ENCODE measurements at places on chromosomes 2 and 18.

DNA sequence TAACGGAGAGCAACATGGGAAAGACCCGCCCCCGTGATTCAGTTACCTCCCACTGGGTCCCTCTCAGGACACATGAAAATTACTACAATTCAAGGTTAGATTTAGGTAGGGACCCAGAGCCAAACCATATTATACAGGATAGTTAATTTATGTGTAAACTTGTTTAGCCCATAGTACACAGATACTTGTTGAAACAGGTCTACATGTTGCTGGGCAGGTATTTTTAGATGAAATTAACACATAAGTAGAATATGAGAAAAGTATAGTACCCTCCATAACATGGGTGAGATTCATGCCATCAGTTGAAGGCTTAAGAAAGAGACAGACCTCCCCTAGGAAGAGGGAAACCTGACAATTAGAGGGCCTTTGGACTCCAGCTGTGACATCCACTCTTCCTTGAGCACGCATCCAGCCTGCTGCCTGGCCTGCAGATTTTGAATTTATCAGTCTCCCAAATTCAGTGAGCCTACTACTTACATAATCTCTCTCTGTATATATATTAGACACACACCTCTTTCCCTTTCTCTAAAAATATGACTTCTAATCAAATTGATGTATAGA lies 463.5 kb upstream of the NETO1 start:
- DNase-seq = peak; percentile 77

- DNase-seq = peak; percentile 55
Measured at GRCh38 chr2:175111200-175111657, 56.8 kb downstream of the ATF2 start.

DNA sequence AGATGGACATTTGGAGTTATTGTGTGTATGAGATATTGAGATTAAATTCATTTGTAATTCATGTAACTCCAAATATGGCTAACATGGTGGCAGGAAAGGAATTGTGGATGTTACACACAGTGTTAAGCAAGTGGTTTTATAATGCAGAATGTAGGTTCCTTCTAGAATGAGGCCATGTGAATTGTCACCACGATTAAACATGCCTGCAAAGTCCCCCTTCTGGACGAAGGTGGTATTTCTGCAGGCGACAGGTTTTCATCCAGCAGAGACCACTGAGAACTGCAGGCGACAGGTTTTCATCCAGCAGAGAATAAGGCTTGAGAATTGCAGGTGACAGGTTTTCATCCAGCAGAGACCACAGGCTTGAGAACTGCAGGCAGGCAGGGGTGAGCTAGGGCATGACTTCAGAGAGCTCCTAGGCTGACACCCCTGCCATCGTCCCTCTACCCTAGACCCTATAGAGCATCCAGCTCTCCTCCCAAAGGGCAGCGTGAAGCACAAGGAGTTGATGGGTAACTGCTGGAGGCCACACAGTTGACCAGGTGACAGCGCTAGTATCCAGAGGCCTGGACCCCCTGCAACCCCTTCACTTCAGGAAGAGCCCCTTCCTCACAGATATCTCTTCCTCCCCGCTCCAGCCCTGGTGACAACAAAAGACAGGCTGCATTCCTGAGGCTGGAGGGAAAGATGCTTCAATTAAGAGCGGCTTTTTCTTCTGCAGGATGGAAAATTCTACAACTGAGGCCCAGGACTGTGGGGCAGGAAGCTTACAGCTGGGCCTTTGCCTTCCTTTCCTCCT lies 175.8 kb downstream of the LOXHD1 start:
- peak; percentile 79 for DNase-seq

- no peak for DNase-seq
Measured at GRCh38 chr2:235765181-235765820, 271.5 kb downstream of the AGAP1 start.

DNA sequence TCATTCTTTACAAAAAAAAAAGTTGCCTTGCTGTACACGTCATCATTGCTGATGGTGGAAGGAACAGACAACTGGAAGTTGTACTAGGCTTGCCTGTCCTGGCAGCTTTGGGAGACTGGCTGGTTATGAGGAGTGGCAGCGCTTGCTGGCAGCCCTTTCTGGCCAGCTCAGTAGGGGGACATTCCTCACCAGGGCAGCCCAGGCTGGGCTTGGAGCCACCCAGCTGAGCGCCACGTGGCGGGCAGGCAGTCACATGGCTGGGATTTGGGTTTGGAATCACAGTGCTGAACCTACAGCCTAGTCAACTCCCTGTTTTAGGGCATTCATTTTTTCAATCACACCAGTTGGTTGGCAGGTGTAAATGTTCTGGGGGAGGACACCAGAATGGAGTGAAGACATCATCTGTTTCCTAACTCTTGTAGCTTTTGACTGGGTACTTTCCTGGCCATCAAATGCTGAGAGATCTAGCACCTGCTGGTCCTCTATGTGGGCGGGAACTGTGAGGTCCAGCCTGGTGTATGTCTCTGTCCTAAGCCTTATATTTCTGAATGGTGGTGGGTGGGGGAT lies 139.3 kb downstream of the SETBP1 start:
- DNase-seq = peak; percentile 52

- DNase-seq = no peak
Measured at GRCh38 chr2:188142088-188142487, 149.6 kb upstream of the GULP1 start.

DNA sequence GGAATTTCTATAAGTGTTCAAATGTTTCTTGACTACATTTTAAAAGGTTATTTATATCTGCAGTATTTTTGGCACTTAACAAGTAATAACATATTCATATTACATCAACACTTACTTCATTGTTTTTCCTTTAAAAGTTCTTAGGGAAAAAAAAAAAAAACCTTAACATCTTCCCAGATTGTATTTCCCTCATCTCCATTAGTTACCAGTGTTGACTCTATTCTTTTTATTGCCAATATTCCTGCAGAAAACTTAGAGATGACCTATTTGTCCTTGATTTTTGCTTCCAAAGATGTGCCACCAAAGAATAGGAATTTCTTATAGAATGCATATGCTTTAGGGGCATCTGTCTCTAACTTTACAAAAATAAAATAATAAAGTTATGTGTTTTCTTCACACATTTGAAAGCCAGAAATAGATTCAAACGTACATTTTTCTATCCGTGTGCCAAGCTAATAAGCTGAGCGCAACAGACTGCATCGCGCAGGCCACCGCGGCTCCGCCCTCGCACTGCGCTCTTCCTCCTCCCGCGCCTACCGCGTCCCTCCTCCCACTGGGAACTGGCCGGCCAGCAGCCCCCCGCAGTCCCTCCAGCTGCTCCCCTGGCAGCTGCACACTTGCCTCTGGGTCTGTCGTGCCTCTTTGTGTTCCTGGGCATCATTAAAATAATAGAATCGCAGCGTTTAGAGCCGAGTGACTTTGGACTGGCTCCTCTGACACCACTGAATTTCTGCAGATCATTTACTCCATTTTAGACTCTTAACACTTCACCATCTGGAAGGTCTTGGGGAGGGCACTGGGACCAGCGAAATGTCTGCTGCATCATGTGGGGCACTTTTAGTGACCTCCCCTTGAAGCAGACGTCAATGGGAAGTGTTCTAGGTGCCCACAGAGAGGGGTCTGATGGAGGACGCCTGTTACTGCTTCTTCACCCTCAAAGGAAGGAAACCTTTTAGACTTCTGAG lies 21.2 kb upstream of the NAB1 start:
- DNase-seq = peak; percentile 94

- DNase-seq = no peak
Measured at GRCh38 chr2:65807942-65808341, 375.5 kb upstream of the SPRED2 start.

DNA sequence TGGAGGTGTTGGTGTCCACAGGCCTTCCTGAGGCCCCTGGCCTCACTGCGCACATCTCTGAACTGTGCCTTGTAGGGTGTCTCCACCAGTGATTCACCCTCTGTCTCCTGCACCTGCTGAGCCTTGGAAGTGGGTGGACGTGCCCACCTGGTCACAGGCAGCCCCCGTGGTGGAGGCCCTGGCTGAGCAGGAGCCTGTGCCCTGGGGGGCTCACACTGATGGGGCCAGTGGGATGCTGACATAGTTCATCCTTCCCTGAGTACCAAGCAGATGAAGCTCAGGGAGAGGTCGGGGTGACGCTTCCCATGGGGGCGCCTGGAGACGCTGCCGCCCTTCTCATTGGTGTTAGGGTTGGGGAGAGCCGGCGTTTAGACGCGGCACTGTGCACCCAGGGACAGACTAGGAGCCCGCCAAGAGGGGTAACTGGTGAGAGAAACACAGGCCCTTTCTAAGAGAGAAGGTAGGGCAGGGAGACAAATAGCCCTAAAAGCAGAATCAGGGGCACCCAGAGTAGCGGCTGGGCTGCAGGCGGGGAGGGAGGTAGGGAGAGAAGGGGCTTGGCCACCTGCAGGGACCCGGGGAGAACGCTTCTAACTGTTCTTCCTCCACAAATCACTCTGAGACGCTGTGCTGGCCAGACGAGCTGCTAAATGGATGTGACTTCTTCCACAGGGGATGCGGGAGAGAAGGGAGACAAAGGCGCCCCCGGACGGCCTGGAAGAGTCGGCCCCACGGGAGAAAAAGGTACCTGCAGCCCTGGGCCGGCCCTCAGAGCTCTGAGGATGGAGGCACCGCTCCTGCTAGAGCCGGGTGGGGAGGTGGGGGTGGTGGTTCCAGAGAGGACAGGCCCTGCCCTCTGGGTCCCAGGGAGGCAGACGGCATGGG lies 18.0 kb downstream of the COLEC11 start:
- no peak for DNase-seq

DNA sequence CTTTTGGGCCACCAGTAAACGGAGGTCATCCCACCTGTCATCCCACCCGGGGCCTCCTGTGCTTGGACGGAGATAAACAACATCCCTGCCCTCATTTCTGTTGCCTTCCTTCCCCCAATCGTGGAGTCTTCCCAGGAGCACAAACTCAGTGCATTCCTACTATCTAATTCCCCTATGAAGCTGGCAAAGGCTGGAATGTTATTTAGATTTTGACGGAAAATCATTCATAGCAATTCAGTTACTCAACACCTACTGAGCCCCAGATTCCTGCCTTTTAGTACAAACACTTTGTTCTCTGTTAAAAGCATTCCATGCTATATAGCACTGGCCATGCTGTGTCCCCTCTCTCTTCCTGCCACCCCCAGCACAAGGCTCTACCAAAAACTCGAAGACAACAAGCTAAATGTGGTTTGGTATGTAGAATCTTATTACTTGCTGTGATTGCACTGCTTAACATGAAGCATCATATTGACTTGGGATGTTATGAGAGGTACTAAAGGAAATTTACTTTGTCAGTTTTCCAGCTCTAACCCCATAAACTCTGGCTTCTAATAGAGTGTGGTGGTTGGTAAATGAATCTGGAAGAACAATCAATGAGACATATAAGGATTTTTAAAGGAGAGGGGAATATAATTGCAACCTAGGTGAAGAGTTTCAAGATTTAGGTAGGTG lies 32.3 kb upstream of the IMPA2 start:
- DNase-seq = no peak

- DNase-seq = no peak
Measured at GRCh38 chr18:9756271-9756932, 48.3 kb downstream of the RAB31 start.

DNA sequence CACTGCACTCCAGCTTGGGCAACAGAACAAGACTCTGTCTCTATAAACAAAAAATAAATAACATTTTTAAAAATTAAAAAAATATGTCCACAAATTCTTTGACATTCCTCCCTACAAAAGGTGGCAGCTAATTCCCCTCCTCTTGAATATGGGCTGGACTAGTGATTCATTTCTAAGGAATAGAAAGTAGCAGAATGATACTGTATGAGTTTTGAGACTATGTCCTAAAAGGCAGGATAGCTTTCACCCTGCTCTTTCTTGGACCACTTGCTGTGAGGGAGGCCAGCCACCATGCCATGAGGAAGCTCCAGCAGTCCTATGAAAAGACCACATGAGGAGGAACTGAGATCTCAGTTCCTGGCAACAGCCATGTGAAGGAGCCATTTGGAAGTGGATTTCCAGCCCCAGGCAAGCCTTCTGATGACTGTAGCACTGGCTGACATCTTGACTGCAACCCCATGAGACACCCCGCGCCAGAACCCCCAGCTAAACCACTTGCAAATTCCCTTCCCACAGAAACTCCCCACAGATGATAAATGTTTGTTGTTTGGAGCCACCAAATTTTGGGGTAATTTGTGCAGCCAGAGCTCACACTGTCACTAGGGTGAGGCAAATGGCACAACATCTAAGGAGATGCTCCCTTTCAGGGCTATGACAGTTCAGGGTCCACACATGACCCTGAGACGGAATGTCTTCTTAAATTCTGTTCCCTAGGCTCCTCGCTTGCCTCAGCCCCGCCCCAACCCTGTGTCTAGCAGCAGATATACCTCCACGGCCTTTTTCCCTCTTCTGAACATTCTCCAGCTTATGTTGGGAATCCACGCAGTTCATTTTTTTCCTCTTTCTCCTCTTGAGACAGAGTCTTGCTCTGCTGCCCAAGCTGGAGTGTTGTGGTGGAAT lies 17.1 kb upstream of the ATOH8 start:
- no peak for DNase-seq

GRCh38 chr2:189370719-189371118 lies 70.6 kb upstream of the WDR75 start:
- DNase-seq = no peak

DNA sequence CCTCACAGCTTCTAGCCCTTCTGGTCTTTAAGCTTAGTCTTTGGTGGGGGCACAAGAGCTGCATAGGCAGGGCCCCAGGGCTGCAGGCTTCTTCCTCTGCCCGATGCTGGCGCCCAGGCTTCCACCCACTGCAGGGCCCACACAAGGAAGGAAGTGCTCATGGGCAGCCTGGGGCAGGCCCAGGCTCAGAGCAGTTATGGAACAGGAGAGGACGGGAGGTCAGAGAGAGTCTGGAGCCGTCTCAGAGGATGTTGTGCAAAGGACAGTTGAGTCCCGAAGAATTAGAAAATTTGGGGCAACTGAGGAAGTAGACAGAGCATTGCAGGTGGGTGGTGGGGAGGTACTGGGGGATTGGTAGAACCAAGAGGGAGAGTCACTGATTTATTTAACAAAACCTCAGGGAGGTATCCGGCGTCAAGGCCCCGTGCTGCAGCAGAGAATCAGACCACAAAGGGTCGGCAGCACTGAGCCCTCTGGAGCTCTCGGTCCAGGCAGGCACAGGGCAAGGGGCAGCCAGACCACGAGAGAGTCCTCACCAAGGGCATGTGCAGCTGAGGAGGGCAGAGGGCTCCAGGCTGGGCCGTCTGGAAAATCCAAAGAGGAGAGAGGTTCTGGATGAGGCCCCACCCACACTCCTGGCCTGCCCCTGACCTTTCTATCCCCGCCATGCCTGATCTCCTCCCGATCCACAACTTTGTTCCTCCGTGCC lies 110.8 kb upstream of the GLI2 start:
- DNase-seq = no peak

GRCh38 chr2:95350368-95350767 lies 52.1 kb upstream of the FAHD2A start:
- no peak for DNase-seq

DNA sequence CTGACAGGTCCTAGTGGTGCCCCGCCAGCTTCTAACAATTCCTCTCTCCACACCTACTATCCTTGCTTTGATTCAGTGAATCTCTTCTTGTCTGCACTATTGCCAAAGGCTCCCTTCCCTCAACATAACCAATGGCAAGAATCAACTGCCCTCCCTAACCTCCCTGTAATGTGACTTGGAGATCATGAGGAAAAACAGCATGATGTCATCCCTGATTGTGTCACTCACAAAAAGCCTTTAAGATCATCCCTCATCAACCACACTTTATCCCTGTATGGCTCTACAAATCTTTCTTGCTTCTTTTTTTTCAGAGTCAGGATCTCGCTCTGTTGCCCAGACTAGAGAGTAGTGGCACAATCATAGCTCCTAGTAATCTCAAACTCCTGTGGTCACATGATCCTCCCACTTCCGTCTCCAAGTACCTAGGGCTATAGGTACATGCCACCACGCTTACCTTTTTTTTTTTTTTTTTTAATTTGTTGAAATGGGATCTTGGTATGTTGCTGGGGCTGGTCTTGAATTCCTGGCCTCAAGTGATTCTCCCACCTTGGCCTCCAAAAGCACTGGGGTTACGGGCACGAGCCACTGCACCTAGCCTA lies 19.7 kb downstream of the SAP130 start:
- DNase-seq = no peak

Measured in NCI-H69 (cell line).